ENCODE measurements at places on chromosomes 16 and 17. TPM values are rescaled to one million over a fixed set of nuclear protein-coding genes. Genes with fewer than 3 reads are reported as not detected.

DNA sequence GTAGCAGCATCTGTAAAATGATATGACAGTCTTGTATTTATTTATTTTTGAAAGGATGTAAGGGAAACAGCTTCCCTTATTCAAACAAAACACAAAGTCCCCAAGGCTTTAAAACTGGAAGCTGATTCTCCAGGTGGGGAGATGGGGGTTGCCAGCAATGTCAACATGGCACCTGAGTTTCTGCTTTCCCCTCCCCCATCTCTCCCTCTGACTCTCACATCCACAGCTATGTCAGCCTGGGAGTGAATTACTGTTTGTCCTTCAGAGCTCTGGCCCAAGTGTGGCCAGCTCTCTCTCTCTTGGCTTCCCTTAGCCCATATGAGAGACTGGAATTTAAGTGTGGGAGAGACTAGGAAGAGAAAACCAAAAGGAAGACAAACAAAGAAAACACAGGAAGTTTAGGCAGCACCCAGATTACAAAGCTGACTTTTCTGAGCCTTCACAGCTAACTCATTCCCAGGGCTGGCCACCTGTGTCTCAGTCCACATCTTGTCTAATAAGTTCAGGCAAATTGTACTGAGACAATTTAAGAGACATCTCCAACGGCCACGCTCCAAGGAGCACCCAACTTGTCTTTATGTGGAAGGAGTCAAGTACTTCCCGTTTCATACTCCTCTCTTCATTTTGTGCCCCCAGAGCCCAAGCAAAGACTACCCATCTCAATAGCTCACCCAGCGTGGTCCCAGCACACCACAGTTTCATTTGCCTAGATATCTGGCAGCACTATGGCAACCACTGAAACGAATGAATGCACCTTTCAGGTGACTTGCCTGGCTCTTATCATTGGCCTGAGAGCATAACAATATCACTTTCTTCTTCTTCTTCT is 69.2 kb downstream of the SOX9 start:
- no peak overlapping the region for H3K27ac ChIP-seq
- H3K4me3 ChIP-seq = no peak overlapping the region
- no peaks in the 10 kb centered on the region for H3K27me3 ChIP-seq
- H3K36me3 ChIP-seq = no peaks in the 10 kb centered on the region

- H3K36me3 ChIP-seq = no peaks in the 10 kb centered on the region
- H3K4me1 ChIP-seq = peaks cover 61% of the 10 kb centered on the region
- H3K27ac ChIP-seq = peak overlapping the region; percentile 65
- H3K4me3 ChIP-seq = peak overlapping the region; percentile 94
- H3K27me3 ChIP-seq = no peaks in the 10 kb centered on the region
- DNase-seq = peak; percentile 45
Measured at GRCh38 chr16:73058221-73058615, 10.3 kb upstream of the ZFHX3 start.

DNA sequence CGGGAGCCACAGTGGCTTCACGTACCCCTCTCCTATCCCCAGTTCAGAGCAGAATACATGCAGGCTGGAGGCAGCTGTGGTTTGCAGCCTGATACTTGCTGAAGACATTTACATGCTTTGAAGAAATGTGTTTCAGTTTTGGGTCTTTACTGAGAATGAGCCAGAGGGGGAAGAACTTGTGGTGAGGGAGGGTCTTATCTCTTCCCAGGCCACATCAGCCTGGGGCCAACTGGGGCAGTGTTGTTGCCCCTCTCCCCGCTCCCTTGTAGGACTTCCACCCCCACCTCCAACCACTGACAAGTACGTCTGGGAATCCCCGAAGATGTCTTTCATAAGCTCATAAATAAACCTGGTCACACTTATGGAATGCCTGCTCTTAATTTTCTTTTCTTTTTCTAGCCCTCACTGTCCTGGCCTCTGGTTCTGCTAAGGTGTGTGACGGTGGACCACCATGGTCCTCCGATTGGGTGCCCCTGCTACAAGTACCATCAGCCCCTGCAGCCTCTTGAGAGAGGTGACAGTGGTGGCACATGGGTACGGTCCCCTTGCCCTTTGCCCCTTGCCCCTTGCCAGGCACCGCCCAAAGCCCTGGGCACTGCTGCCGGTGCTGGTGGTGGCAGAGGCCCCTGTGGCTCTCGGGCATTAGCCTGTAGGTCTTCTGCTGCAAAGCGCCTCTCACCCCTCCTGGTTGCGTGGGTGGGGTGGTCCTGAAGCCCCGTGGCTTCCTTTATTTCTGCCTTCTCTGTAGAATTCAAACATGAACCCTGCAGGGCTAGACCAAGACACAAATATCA is 144.8 kb upstream of the RPH3AL start:
- H3K36me3 ChIP-seq = no peaks in the 10 kb centered on the region
- no peaks in the 10 kb centered on the region for H3K27me3 ChIP-seq
- no peak for DNase-seq
- no peak overlapping the region for H3K4me3 ChIP-seq

PDF gene
- total RNA-seq = 13.3 TPM

DNA sequence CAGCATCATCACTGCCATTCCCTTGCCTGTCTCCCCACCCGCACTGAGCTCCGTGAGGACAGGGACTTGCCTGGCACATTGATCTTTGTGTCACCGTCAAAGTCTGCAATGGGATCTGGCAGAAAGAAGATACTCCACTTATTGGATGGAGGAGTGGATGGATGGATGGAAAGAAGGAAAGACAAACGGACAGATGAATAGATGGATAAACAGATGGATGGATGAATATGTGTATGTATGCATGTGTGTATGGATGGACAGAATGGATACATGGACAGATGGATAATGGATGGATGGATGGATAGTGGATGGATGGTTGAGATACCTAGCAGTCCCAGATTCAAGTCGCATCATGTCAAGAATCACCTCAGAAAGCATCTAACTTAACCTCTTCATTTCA is 99.9 kb downstream of the SDK2 start:
- no peaks in the 10 kb centered on the region for H3K27me3 ChIP-seq
- H3K4me1 ChIP-seq = no peaks in the 10 kb centered on the region
- DNase-seq = no peak

DNA sequence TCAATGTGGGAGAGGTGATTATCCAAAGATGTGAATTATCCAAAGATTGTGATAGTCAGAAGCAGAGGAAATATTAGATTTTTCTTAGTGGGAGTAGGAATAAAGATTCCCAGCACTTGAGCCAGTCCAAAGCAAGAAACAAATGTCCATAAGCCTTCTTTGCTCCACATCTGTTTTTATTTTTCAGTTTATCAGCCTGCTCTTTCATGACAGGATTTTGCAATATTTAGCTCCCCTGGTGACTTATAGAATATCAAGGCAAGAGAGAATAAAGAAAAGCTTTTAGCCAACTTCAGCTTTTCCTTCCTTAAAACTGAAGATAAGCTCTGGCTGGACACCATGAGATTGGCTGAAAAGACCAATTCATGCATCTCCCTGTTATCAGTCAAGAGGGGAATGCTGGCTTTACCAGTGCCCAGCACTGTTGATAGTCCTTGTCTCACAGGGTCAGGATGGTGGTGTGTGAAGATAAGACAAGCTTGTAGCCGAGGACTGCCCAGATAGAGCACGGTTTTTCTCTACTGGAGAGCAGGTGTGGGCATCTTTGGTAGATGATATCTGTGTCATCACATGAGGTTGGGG is 706.5 kb downstream of the KCNJ2 start:
- DNase-seq = no peak

CLDN6 gene
- not detected for total RNA-seq

CD79B gene
- 2.1 TPM for total RNA-seq

KRTAP2-1 gene
- total RNA-seq = not detected
